Fibroblast of skin of right biceps (primary cell): ENCODE measurements at places on chromosomes 4 and X.

DNA sequence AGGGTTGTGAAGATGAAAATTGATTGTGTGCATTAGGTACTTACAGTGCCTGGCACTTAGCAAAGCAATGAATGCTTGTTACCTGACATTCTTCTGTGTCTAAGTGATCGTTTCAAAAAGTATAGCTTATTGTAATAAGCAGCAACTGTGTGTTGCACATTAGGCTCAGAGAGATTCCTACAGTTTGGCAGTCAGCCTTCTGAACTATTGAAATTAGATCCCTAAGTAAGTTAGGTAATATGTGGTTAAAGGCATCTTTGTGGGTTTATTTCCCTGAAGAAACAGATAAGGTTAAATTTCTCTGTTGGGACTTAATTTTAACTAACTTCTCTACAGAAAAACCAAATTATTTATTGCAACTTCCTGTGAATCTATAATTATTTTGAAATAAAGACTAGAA lies 93.4 kb downstream of the REPS2 start:
- DNase-seq: peak; percentile 60

- DNase-seq: peak; percentile 0
Measured at GRCh38 chrX:25869761-25870160, 268.4 kb upstream of the MAGEB18 start.

- no peak for DNase-seq
Measured at GRCh38 chr4:155877971-155878370, 11.9 kb upstream of the ASIC5 start.

- no peak for DNase-seq
Measured at GRCh38 chr4:119946359-119946758, 120.3 kb downstream of the MAD2L1 start.
